ENCODE measurements at places on chromosomes 5 and 9.
A peak's percentile ranks its signal among the peaks of the same experiment; 100 is the strongest.

DNA sequence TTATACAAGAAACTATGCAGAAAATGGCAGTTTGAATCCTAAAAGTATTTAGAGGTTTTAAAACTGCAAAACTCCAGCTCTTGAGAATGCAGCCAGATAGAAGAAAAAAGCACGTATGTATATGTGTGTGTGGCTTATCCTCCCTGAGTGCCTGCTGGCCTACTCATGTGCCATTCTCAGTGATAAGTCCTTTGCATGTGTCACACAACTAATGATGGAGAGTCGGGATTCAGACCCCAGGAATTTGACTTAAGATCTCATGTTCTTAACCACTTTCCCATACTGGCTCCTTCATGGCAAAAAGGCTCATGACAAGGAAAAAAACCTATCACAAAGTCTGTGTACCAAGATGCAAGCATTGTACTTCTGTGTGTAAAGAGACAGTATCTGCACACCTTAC lies 26.6 kb downstream of the SMARCA2 start:
- DNase-seq, result no peak

GRCh38 chr9:78441822-78442431 lies 145.0 kb downstream of the PSAT1 start:
- no peak for DNase-seq

- no peak for DNase-seq
These were observed 197.8 kb downstream of the PCSK1 start for GRCh38 chr5:96235008-96235910.

- DNase-seq, result peak; percentile 49
These were observed 503 bp upstream of the GDNF start for GRCh38 chr5:37840053-37841034.

DNA sequence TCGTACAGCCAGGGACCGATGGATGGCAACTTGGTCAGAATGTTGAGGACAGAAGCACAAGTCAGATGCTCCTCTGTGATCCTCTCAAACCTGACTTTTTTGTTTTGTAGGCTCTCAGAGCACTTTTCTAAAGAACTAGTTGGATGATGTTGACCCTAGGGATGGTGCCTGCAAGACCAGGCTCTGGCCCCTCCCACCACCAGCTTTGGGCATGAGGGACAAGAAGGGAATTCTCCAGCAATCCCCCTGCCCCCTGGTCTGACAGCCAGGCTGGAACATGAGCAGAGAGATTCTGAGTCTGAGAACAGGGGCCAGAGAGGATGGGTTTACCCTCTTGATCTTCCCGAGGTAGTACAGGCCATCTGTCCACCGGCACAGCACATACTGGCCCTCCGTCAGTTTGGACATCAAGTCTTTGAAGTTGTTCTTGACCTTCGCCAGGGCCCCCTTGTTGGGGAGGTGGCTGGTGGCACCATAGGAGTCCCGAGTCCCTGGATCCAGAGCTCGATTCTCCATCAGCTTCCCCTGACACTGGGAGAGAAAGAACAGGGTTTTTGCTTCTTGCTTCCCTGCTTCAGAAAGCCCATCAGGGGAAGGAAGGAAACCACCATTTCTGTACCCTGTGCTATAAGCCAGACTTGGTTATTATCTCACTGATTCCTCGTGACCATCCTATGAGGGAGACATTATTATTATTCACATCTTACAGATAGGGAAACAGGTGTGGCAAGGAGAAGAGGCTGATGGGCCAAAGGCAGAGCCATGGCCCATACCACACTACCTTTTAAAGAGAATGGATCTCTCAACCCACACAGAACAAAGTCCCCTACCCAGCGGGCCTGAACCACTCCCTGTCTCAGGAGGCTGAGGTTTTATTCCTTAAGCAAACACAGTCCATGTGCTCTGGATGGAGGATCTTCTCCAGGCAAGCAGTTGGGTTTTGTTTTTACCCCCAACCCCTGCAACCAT lies 2.5 kb downstream of the PHF19 start:
- no peak for DNase-seq

GRCh38 chr5:133426264-133426663 lies 186.1 kb downstream of the FSTL4 start:
- DNase-seq, result no peak

GRCh38 chr5:176813587-176814312 lies 3.4 kb downstream of the UNC5A start:
- DNase-seq, result no peak

- peak; percentile 8 for DNase-seq
These were observed 294.0 kb downstream of the YTHDC2 start for GRCh38 chr5:113807427-113807991.

DNA sequence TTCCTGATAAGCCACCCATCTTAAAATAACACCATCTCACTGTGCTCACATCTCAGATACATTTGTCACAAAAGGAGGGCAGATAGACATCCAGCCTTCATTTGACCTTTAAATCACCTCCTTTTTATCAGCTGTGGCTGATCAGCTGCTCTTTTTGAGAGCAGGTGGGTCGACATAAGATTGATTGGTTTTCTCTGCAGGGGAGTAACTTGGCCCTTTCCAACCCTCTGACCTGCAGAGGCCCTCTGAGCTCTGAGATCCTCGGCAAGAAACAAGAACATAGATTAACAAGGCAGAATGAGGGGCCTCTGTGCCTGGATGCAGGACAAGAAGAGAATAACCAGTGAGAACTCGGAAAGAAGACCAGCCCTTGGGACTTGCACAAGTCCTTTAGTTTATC lies 33.5 kb upstream of the GLRA1 start:
- no peak for DNase-seq

DNA sequence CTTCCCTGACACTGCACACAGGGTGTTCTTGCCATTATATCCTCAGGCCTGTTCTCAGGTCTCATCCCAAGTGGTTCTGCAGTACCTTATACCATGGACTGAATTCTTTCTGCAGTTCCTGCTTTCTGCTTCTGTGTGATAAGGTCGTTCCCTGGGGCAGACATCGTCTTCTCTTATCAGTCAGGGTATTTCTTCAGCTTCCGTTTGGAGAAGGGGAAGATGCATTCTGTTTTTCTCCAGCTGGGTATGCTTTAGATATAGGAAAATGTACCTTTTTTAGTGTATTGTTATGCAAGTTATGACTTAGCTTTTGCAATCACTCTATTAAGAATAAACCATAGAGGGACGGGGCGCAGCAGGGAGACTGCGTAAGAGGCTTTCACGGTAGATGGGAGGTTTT lies 31.1 kb downstream of the RALGPS1 start:
- no peak for DNase-seq

DNA sequence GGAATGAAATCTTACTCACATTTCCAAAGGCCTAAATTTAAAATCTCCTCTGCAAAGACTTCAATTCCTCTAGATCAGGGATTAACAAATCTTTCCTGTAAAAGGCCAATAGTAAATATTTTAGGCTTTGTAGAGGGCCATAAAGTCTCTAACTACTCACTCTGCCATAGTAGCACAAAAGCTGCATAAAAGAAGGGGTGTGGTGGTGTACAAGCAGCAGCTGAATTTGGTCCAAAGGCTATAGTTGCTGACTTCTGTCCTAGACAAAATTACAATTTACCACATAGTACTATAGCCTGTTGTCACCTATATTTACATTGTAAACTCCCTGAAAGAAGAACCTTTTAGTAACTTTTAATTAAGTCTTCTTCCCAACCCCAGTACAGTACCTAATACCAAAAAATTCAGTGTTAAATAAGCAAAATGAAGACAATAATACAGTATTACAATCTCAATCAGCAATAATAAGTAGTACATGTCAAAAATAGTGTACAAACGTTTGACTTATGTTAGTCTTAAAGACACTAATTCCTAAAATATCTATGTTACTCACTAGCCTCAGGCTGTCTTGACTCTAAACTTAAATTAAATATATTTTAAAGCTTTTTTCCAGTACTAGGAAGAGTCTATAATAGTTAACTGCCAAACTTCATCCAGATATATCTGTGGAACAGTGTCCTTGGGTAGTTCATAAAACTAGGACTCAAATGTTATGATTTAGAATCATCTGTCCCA lies 6.9 kb downstream of the CETN3 start:
- no peak for DNase-seq

GRCh38 chr5:147754372-147755122 lies 28.0 kb downstream of the JAKMIP2 start:
- no peak for DNase-seq

GRCh38 chr9:69546265-69546664 lies 125.9 kb downstream of the APBA1 start:
- peak; percentile 5 for DNase-seq

- no peak for DNase-seq
These were observed 4.0 kb upstream of the ARSB start for GRCh38 chr5:78989080-78989479.

GRCh38 chr5:140986117-140986521 lies 19.8 kb downstream of the PCDHAC2 start:
- DNase-seq, result no peak

GRCh38 chr5:19605846-19606407 lies 382.1 kb downstream of the CDH18 start:
- DNase-seq, result no peak

GRCh38 chr9:131125038-131125287 lies 423 bp upstream of the NUP214 start:
- DNase-seq, result no peak
